ENCODE measurements at places on chromosomes 7 and 10.
A peak's percentile ranks its signal among the peaks of the same experiment; 100 is the strongest.

GRCh38 chr7:85750454-85750949 is 563.6 kb upstream of the SEMA3D start:
- DNase-seq, result no peak

GRCh38 chr10:119305860-119306513 is 98.6 kb downstream of the GRK5 start:
- peak; percentile 85 for DNase-seq

DNA sequence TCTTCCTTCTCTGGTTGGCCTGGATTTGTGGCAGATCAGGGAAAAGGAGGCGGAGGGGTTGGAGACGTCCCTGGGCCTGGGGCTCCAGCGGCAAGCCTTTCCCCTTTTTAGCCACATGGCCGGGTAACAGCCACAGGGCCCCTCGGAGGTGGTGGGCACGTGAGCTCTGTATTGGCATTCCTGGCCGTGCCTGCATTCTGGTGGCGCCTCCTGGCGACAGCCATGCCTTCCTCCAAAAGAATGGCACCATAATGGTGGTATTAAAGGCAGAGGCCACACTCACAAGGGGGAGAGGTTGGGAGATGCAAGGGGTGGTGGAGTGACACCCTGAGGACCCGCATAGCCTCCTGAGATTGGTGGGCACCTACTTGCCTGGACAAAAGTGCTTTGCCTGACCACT is 3.0 kb upstream of the AQP1 start:
- no peak for DNase-seq

GRCh38 chr7:123789206-123789784 is 40.5 kb upstream of the WASL start:
- no peak for DNase-seq

DNA sequence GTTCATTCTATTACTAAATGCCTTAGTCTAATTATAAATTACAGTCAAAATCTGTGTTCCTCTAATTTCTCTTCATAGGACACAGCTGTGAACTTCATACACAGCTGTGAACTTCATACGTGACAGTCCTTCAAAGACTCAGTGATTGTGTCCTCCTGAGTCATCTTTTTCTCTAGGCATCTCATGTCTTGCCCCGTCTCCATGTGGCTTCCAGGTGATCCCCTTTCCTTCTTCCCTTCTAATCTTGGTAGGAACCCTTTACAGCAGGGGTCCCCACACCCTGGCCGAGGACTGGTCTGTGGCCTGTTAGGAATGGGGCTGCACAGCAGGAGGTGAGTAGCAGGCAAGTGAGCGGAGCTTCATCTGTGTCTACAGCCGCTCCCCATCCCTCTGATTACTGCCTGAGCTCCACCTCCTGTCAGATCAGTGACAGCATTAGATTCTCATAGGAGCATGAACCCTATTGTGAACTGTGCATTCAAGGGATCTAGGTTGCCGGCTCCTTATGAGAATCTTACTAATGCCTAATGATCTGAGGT is 14.0 kb upstream of the EIF5AL1 start:
- DNase-seq, result no peak

GRCh38 chr7:45123913-45124710 is 12.6 kb upstream of the TBRG4 start:
- DNase-seq, result no peak

DNA sequence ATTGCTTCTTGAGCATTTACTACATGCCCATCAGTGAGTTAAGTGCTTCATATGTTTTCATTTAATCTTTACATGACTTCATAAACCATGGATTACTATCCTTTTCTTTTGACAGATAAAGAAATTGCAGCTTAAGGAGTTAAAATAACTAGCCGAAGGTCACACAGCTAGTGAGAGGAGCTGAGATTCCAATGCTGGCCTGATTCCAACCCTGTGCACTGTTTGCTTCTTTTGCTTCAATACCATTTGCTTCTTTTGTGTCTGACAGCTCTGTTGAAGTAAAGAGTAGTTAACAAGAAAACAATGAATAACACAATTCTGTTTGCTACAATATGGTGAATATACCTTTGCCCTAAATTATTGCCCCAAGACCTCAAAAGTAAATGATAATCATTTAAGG is 132.4 kb downstream of the GRM3 start:
- DNase-seq, result no peak

GRCh38 chr10:24556750-24557742 is 166.6 kb downstream of the ARHGAP21 start:
- DNase-seq, result no peak

DNA sequence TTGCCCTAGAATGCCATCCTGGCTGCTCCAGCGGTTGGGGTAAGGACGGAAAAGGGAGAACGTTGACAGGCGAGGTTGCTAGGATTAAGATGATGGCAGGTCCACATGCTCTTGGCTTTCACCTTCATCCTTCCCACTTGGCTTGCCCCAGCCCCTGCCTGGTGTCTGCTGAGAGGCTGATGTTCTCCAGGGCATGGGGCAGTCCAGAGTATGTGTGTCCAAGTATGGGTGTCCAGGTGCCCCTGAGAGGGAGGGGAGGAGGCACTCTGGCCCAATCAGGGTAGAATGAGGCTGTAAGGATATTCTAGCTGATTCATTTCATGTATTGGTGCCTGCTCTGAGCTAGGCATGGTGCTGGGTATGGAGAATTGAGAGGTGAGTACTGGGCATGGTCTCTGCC is 12.6 kb downstream of the NEURL1 start:
- no peak for DNase-seq

DNA sequence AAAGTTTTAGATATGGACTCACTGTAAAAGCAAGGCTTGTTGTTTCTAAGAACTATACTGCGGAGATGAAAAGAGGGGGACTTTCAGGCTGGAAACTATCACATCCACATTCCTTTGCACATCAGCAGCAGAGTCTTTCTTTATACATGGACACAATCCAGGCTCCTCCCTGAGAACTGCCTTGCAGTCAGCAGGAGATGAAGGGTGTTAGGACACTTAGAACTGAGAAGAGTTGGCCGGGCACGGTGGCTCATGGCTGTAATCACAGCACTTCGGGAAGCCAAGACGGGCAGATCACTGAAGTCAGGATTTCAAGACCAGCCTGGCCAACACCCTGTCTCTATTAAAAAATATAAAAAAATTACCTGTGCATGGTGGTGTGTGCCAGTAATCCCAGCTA is 9.7 kb upstream of the GARS1 start:
- DNase-seq, result no peak

DNA sequence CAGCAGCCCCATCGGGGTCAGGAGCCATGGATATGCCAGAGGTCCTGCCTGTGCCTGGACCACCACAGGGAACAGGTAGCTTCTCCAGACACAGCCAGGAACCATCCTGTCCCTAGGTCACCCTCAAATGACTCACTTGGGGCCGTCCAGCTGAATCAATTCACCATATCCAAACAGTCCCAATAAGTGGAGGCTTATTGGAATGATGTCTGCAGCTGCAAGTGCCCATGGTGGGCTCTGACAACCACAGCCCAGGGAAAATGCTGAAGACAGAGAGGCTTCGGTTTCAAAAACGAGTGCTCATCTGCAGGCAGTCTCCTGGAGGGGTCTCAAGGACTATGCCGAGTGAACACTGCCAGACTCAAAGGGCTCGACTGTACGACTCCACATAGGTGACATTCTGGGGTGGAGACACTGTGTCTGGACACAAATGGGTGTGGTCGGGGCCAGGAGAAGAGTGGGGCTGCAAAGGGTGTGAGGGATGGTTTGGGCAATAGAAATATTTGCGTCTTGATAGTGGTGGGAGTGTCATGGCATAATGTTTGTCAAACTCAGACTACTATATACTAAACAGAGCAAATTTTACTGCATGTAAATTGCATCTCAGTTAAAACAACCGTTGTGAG is 204.8 kb downstream of the TNS3 start:
- DNase-seq, result no peak

DNA sequence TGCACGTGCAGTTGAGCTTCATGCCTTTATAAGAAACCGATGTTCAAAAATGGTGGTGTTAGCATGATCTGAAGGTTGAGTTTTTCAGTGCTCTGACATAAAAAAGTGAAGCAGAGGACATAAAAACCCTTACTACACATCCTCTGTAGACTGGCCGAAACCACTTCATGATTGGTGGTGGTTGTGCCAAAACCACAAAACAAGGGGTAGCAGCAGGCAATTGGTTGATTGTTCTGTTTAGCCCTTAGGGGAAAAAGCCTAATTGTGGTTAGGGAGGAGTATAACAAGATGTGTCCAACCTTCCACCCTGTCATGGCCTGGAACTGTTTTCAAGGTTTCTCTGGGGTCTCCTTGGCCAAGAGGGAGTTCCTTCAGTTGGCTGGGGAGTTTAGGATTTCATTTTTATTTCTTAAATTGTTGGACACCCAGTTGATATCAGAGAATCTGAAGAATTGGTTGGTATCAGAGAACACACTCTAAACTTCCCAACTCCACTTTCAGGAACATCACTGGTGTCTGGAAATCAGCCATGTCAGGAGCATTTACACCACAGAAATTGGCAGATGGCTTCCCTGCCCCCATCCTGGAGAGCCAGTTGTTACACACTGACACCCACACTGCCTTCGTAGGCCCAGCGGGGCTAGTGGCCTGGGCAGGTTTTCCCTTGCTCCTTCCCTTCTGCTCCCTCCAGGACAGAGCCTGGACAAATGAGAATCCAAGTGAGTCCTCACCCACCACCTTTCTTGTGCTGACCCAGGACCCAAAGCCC is 18.8 kb downstream of the MRPS24 start:
- no peak for DNase-seq

GRCh38 chr10:34869135-34869836 is 54.2 kb upstream of the PARD3 start:
- no peak for DNase-seq

GRCh38 chr10:75143353-75143752 is 31.9 kb downstream of the SAMD8 start:
- DNase-seq, result no peak

DNA sequence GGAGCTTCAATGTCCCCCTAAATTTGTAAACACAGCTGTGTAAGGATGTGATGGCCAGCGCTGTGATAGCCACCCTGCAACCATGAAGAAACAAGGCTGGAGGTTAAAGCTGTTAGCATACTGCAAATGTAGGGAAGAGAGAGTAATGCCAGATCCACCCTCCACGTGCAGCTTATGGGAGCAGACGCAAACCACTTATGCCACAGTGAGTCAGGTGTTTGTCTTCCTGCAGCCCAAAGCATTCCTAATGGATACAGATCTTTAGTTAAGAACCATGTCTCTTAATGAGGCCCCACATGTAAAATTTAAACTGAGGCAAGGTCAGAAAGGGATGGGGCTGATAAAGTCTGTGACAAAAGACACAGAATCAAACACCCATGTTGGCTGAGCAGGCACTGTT is 13.6 kb upstream of the MYL7 start:
- DNase-seq, result no peak

DNA sequence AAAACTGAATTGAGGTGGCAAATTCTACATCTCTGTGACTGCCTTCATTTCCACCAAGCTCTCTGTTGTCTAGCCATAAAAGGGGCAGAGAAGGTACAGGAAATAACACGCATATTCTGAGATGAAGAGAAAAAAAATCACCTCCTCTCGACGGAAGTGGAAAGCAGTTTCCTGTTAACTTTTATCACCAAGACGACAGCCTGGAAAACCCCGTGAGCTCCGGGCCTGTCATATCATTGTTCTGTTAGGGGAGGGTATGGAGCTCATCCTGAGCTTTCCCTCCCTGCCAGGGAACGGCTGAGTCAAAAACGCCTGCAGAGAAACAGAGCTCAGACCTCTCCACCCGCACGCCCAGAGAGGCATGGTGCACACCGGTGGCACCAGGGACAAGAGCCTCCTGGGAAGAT is 200.3 kb downstream of the PRPF18 start:
- peak; percentile 73 for DNase-seq

DNA sequence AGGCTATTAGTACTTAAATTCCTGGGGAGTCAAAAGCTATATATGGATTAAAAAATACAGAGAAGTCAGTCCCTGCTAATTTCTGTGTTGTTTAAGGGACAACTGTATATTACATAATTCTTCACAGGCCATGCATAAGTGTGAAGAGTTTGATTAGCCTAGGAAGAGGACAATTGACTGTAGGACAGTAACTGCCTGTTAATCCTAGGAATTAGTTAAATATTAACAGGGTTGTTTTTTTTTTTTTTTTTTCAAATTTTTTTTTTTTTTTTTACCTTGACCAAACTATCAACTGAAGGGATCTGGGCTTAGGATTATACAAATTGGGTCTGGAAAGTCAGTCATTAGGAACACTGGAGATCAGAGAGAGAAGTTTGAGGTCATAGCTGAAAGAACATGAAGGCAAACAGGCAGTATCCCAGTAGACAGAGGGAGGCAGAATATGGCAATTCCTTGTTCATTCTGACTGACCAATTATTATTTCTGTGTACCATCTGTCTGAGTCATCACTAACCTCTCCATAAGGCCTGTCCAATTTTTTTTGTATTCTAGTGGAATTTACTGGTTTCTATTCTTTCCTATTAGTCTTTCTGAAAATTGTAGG is 1139.2 kb downstream of the SORCS1 start:
- no peak for DNase-seq

- DNase-seq, result no peak
These were observed 101.4 kb downstream of the MAD1L1 start for GRCh38 chr7:2131341-2131740.

- no peak for DNase-seq
These were observed 262.5 kb upstream of the PPP2R2D start for GRCh38 chr10:131638049-131638879.

DNA sequence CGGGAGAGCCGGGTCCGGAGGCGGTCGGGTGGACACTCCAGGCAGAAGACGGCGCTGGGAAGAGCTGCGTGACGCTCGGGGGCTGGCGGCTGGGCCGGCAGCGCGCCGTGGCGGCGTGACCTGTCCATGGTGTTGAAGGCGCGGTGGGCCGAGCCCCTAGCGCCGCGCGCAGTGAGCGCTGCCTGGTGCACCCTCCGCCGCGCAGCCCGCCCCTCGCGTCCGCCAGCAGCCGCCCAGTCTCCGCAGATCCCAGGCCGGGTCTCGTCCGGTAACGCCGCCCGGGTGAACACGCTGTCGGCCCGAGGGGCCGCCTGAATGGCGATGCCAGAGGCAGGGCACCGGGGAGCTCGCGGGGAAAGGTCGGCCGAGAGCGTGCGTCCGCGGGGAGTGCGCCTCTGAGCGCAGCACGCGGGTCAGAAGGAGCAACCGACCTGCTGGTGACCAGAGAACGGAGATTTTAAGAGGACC is 657 bp upstream of the TMEM178B start:
- peak; percentile 45 for DNase-seq

GRCh38 chr10:119693262-119693957 is 32.4 kb upstream of the INPP5F start:
- no peak for DNase-seq

GRCh38 chr10:89173075-89173474 is 34.0 kb downstream of the CH25H start:
- no peak for DNase-seq

- no peak for DNase-seq
These were observed 46.7 kb downstream of the PKD1L1 start for GRCh38 chr7:47901542-47901941.

DNA sequence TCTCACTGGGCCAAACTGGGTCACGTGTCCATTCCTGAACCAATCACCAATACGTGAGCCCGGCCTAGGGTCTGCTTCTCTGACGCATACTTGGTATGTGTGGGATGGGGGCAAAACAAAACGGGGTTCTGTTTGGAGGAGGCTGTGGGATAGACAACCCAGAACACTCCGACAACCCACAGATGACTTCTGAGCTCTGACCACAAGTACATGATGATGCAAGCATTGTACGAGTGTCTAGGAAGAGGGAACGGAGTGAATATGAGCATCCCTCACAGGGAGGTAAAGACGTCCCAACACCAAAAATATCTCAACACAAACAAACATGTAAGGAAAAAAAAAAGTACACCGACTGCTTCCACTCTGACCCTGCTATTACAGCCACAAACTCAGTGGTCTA is 5.6 kb downstream of the DAGLB start:
- DNase-seq, result no peak

GRCh38 chr7:96738705-96739104 is 29.1 kb upstream of the SEM1 start:
- no peak for DNase-seq

Data from stimulated activated CD4-positive, alpha-beta T cell treated with anti-CD3 and anti-CD28 coated beads, Interleukin-2, amount 100 ng/mL, for 24 hours (primary cell).